ENCODE measurements at places on chromosomes 5 and 9.

DNA sequence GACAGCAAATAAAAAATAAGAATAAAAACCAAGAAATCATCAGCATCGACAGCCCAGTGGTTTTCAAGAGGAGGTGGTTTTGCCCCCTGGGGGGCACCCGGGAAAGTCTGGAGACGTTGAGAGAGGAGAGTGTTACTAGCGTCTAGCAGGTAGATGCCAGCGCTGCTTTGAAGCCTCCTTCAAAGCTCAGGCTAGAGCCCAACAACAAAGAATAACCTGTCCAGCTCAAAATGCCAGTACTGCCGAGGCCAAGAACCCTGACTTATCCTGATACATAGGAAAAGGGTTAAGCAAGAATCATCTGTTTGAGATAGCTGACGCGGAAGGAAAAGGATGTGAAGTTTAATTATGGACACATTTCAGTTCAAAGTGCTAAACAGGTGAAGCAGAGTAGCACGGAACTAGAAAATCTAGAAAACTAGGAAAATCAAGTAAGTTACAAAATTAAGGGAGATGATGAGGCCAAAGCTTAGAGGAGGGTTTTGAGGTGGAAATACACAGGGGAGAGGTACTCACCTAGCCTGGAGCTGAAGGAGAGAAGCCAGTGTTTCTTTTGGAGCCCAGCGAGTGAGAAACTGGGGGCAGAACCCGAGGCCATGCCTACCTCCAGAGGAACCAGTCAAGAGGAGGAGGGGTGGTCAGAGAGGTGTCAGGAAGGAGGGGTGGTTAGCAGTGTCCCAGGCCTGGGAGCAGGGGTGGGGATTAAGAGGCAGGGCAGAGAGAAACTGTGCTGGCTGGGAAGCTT, 121.0 kb upstream of the RETREG1 start:
- DNase-seq: no peak

GRCh38 chr9:36698984-36699383, 126.3 kb downstream of the MELK start:
- no peak for DNase-seq

- DNase-seq: no peak
These were observed 193.4 kb upstream of the GAS1 start for GRCh38 chr9:87140605-87141109.

GRCh38 chr5:135324897-135325650, 74.0 kb downstream of the MACROH2A1 start:
- no peak for DNase-seq

GRCh38 chr5:38524022-38524421, 32.4 kb downstream of the LIFR start:
- DNase-seq: no peak

DNA sequence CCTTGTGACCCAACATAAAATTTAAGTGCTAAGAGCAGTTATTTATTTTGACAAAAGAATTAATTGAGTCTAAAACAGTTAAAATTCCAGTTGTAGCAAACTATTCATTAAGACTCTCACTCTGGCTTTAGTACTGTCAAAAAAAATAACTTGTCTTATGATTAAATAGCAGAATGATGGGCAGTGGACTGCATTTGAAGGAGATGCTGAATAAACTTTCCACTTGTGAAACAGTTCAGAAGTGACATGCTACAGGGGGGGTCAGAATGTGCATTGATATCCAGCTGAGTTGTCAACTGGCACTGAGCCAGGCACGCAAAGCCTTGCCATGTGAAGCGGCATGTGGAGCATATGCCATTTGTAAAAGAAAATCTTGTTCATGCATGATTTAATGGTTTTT, 76.0 kb downstream of the FCHO2 start:
- DNase-seq: no peak

DNA sequence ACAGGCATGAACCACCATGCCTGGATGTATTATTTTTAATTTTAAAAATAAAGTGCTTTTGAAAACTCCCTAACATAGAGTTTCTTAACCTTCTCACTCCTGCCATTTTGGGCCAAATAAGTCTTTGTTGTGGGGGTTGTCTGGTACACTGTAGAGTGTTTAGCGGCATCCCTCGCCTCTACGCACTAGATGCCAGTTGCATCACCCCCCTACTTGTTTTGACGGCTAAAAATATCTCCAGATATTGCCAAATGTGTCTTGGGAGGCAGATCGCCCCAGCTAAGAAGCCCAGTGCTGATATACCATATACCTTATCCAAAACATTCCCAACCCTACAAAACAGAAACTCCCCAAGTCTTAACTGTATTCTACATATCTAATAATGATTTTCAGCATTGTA, 54.6 kb downstream of the SCAI start:
- no peak for DNase-seq

- DNase-seq: no peak
These were observed 19.8 kb upstream of the NUDT12 start for GRCh38 chr5:103582364-103582763.

DNA sequence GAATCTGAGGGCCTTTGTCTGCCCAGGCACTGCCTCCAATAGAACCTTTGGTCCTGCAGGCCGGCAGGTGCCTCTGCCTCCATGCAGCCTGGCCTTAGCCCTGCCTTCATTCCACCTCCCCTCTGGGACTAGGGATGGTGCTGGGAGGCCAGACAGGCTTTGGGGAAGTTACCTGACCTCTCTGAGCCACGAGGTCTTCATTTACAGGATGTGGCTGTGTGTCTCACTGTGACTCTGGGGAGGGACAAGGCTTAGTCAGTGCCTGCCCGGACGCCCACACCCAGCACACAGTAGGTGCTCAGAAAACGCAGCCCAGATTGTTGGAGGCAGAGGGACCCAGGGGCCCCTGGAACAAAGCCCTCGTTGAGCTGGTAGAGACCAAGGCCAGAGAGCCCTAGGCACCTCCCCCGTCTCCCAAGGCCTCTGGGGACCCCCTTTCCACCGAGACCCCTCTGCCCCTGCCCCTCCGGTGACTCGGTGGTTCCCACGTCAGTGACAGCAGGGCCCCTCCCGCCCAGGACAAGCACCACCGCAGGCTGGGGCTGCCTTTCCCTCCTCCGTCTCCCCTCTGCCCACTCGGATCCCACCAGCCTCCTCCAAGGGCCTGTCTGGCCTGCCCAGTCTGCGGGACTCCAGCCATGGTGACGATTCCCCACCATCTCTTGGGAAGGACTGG, 46.9 kb upstream of the EGFL7 start:
- no peak for DNase-seq

- no peak for DNase-seq
These were observed 30.7 kb downstream of the TERT start for GRCh38 chr5:1264211-1264610.

DNA sequence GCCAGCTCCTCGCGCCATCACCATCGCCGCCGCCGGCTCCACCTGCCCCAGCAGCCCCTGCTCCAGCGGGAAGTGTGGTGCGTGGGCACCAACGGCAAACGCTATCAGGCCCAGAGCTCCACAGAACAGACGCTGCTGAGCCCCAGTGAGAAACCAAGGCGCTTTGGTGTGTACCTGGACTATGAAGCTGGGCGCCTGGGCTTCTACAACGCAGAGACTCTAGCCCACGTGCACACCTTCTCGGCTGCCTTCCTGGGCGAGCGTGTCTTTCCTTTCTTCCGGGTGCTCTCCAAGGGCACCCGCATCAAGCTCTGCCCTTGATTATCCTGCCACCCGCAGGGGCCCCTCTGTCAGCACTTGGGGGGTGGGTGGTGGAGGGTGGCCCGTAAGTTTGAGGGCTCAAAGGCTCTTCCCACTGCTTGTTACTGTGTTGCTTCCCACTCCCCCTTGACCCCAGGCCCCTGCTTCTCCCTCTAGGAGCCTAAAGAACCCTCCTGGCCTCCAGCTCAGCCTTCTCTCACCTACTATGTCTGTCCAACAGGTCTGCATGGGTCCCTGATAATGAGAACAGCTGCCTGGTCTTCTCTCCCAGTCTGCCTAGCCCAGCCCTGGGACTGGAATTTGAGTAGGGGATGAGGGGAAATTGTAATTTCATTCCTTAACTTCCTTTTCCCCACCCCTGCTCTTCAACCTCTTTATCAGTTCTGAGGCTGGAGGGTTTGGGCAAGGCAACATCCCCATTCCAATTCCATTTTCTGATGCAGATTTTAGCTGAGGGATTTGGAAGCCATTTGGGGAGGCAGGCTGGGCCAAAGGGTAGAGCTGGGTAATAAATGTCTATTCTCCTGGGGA, 9.0 kb downstream of the RACK1 start:
- no peak for DNase-seq

GRCh38 chr5:55324815-55325418, 17.1 kb downstream of the MTREX start:
- no peak for DNase-seq

DNA sequence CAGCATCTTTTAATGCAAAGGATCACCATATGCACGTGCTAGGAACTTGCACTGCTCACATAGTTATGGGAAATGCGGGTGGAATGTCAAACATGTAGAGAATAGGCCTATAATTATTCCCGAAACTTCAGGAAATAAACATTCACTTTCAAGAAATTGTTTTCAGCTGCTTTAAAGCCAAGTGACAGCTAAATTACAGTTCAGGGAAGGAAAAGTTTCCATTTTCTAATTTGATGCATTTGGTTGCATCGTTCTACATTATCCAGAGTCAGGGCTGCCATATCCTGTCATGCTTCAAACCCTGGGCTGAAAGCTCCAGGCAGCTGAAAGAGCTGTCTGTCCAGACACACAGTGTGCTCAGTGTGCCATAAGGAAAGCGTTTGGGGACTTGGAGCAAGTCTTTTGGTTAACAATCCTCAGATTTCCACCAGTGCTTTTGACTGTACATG, 518.1 kb downstream of the CSNK1G3 start:
- no peak for DNase-seq

Data from stimulated activated CD4-positive, alpha-beta T cell treated with anti-CD3 and anti-CD28 coated beads, Interleukin-15, amount 100 ng/mL, for 1 hour (primary cell).